ENCODE measurements at places on chromosomes 5 and 9.

GRCh38 chr9:122092611-122093506 is at the start of gene TTLL11:
TTLL11 (minus strand) TSS chr9:122093308; CDS start chr9:122093148, 160 bp downstream.
- peak; percentile 38 for DNase-seq

- no peak for DNase-seq
Observed at GRCh38 chr5:169749295-169749694, 112.2 kb downstream of the DOCK2 start.

GRCh38 chr5:13985731-13986418 is 41.4 kb upstream of the DNAH5 start:
- DNase-seq, result no peak

- no peak for DNase-seq
Observed at GRCh38 chr9:74847478-74848152, 40.1 kb downstream of the TRPM6 start.

DNA sequence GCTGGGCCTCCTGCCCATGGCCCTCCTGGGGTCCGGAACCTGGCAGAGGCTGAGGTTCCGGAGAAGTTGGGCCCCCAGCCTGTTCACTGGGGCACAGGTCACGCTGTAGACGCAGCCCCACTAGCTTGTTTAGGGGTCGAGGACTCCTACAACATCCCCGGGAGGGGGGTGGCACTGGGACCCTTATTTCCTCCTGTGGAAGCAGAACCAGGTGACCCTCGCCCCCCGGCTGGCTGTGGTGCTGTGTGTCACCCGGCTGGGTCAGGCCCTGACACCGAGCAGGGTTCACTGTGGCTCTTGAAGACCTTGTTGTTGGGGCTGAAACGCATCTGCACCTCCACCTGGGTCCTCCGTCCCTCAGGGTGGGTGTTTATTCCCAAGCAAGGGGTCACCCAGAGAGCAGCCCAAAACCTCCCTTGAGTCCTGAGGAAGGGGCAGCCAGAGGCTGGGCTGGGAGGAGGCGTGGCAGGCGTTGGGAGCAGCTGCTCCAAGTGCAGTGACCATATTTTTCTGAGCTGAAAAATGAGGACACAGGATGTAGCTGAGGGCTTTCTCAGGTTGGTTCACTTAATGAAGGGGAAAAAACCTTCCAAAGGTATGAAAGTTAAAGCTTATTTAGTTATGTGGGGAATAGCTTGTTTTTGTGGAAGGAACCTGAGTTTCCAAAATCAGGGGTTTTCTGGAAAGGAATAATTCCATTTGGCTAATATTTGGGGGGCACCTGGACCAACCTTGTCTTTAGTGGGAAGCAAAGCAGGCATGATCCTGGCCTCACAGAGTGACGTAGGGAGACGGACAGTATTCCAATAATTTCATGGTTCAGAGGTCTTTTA is 164.7 kb upstream of the IER5L start:
- DNase-seq, result no peak

DNA sequence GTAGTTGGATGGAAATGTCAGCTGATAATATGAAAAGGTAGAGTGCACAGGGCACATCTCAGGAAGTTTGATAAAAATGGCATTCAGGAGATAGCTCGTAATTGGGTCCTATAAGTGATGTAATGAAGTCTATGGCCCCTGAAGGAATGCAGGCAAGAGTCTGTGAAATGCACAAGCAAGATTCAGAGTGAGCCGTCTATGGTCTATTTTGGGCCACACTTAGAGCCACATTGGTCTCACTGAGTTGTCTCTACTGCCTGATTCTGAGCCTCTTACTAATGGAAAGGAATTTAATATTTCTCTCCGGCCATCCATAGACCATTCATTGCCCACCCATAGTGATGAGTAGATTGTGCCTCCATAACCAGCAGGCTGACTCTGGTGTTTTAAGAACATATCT is 111.3 kb upstream of the KCNN2 start:
- DNase-seq, result no peak

- no peak for DNase-seq
Observed at GRCh38 chr9:81685763-81686613, 3.4 kb downstream of the TLE1 start.

DNA sequence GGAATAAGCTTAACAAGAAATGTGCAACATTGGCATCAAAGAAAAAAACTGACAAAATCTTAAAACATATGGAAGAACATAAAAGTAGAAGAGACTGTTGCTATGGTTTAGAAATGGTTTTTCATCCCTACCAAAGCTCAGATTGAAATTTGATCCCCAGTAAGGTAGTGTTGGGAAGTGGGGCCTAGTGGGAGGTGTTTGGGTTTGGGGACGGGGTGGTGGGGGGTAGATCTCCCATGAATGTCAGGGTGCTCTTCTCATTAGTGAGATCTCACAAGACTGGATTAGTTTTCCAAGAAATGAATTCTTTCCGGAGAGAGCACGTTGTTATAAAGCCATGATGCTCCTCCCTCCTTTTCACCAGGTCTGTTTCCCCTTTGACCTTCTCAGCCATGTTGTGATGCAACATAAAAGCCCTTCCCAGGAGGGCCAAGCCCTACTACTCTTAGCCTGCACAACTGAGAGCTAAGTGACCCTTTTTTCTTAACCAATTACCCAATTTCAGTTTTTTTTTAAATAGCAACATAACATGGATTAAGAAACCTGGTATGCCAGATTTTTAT is 10.6 kb downstream of the TMEM167A start:
- DNase-seq, result no peak

GRCh38 chr5:14672082-14672481 is 7.6 kb downstream of the OTULIN start:
- DNase-seq, result no peak

DNA sequence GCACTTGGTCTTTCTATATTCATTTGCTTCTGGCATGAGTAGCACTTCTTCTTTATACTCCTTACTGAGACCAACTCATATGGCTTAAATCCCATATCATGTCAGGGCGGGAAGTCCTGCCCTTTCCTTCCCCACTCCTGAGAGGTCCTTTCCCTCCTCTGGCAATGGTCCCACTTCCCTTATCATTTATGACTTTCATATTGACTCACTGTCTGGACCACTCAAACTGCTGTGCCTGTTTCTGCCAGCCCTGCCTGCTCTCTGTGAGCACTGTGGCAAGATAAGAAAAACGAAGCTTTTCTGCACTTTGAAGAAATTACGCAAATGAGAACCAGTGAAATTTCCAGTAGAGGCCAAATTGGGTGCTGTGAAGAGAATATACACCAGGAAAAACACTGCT is 58.1 kb downstream of the ZNF474 start:
- DNase-seq, result no peak

DNA sequence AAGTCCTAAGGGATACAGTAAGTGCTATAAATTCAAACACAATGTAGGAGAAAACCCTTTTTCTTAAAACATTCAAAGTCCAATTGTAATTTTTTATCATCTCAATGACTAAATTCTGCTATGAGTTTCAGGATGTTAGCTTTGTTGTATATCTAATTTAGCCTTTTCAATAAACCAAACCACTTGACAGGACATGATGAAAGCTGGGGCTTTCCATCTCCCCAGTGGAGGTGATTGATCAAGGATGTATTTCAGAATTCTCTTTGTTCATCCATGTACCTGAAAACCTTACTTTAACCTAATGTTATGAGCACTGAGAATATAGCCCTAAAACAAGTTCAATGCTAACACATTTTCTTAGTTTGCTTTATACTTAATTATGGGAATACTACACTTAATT is 639.0 kb upstream of the ITGA1 start:
- no peak for DNase-seq

DNA sequence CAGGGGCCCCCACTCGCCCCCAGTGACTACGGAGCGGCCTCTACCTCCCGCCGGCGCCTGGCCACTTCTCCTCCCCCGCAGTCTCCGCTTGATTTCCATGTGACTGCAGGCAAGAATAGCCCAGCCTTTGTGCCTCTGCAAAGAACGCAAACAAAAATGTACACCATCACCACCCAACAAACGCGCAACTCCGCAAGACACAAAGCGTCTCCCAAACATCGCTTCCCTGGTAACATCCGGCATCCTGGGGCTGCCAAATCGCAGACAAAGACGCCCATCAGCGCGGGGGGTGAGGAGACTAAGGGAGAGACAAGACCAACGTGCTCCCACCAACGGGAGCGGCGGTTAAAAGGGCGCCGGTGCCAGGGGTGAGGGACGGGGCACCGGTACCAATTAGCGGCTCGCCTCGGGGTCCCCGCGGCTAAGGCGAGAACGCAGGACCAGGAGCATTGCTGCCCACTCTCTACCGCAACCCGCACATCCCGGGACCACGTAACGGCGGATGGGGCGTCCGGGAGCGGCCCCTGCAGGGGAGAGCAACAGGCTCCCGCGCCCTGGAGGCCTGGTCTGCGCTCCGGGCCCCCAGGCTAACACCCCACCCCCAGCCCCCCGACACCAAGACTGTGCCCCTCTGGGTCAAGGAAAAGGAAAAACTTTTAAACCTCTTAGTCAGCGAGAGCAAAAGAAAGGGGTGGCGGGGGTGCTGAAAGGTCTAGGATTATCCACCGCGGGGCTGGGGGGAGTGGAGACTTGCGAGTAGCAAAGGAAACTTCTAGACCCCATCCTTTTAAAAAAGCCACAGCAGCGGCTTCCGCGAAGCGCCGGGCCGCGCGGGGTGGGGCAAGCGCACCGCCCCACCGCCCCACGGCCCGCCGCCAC is 885 bp downstream of the MPDZ start:
- no peak for DNase-seq

- no peak for DNase-seq
Observed at GRCh38 chr9:135901031-135901758, 6.2 kb downstream of the CAMSAP1 start.

- DNase-seq, result peak; percentile 26
Observed at GRCh38 chr5:151742870-151743294, 15.5 kb downstream of the ATOX1 start.

- no peak for DNase-seq
Observed at GRCh38 chr5:143239882-143240518, 163.5 kb downstream of the NR3C1 start.

DNA sequence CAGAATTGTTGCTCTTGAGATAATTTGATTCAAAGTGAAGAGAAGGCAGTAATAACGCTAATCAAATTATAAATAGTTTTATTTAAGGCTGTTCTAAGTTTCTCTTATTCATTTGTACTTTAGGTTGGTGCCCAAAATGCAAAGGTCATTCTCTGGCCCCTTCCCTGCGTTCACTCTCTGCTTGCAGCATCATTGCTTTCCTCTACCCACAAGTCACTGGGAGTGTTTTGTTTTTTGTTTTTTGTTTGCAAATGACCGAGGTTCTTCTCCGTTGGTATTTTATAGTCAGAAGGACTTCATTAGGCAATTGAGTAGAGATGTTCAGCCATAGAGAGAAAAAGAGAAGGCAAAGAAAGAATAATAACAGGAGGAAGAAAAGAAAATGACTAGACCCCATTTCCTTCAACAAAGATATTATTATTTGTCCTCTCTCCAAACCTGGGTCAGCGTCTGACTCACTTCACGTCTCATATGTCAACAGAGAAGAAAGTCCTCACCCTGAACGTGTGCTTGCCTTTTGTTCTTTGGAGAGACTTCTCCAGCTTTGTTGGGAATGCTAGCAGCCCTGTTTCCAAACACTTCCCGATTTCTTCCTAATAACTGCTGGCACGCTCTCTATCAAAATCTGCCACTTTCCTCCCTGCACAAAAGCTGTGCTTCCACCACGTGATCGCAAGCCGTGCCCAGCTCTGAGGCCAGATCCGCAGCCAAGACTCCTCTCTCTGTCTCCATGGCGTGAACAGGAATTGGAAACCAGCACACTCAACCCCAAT is 119.8 kb downstream of the EBF1 start:
- no peak for DNase-seq

- no peak for DNase-seq
Observed at GRCh38 chr9:127765418-127765817, 13.0 kb downstream of the SH2D3C start.

DNA sequence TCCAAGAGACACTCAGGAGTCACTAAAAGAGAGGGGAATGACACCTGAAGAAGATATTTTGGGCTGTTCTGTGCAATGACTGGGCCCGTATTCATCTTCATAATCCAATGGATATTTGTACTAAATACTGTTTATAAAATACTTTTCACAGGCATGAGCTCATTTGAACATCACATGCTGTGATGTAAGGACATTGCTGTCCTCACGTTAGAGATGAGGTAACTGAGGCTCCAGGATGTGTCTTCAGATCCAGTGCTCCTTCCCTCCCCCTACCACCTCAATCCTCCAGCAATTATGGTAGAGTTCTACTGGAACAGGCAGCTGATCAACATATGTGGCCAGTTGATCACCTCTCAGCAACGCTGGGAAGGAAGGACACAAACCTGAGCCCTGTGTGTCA is 139.4 kb upstream of the OSMR start:
- DNase-seq, result no peak

- no peak for DNase-seq
Observed at GRCh38 chr9:127334725-127335124, 62.2 kb upstream of the SLC2A8 start.

GRCh38 chr5:140881889-140882590 is at the start of gene PCDHA13:
PCDHA13 (plus strand) TSS chr5:140882124; CDS start chr5:140882269, 145 bp downstream.
- DNase-seq, result no peak

DNA sequence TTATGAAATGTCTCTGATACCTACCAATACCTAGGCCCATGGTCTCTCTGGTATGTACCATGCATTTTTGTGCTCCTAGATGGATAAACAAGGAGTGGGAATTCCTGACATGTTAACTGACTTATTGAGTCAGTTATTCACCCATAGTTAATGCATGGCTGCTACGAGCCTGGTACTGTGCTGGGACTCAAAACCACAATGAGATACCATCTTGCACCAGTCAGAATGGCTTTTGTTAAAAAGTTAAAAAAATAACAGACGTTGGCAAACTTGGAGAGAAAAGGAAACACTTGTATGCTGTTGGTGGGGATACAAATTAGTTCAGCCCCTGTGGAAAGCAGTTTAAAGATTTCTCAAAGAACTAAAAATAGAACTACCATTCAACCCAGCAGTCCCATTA is 293.8 kb downstream of the OSTF1 start:
- DNase-seq, result no peak

GRCh38 chr9:121841771-121842611 is 190.6 kb downstream of the DAB2IP start:
- no peak for DNase-seq

GRCh38 chr9:134709512-134710270 is 68.1 kb downstream of the COL5A1 start:
- DNase-seq, result no peak

DNA sequence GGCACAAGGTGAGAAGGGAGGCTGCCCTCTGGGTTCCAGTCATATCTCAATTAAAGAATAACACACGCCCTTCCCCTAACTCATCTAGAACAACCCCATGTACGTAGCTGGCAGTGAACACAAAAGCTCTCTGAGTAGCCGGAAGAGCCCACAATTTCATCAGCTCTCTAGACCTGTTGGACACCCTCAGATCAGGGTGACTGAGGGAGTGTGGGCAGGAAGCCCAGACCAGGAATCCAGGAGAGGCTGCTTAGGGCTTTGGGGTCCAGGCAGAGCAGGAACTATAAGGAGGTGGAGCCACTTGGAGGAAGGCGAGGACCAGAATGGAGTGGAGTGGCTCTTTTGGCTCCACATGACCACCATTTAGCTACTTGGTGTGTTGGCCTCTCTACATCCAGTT is 237.4 kb downstream of the NR3C1 start:
- DNase-seq, result no peak

DNA sequence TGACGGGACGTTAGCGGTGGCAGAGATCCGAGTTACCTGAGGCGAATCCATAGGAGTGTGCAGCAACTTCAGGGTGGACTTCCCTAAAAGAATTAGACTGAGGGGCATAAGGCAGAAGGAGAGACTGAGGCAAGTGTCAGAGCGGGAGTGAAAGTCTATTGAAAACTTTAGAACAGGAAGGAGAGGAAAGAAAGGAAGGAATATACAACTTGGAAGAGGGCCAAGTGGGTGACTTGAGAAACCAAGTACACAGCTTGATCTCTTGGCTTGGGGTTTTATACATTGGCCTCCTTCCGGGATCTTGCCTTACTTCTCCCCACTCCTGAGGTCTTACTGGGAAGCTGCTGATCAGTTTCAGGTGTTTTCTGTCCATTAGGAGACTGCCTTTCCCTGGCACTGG is 84.9 kb downstream of the SNX18 start:
- DNase-seq, result no peak

Data from GOT3 (cell line).